ENCODE measurements at places on chromosomes 3 and 15.

- DNase-seq, result peak; percentile 57
Measured at GRCh38 chr3:5095886-5096285, 26.2 kb upstream of the ARL8B start.

GRCh38 chr3:159974-160373 is 36.6 kb upstream of the CHL1 start:
- DNase-seq, result peak; percentile 59

DNA sequence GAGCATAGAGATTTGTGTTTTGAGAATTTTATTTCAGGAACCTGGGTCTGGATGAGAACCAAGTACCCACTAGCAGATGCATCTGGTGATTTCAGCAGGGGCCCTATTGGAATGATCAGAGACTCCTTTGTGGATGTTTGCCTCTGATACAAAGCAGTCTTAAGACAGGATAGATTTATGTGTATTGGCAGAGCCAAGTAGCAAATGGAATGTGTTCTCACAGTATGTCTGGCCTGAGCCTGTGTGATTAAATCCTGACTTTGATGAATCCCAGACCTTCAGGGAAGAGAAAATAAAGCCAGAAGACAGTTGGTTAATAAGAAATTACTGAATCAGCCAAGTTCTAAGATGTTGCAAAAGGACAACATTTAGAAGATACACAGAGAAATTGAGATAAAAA is 755.5 kb upstream of the SEMA6D start:
- no peak for DNase-seq

- no peak for DNase-seq
Measured at GRCh38 chr3:70861234-70861633, 548.8 kb upstream of the MDFIC2 start.

DNA sequence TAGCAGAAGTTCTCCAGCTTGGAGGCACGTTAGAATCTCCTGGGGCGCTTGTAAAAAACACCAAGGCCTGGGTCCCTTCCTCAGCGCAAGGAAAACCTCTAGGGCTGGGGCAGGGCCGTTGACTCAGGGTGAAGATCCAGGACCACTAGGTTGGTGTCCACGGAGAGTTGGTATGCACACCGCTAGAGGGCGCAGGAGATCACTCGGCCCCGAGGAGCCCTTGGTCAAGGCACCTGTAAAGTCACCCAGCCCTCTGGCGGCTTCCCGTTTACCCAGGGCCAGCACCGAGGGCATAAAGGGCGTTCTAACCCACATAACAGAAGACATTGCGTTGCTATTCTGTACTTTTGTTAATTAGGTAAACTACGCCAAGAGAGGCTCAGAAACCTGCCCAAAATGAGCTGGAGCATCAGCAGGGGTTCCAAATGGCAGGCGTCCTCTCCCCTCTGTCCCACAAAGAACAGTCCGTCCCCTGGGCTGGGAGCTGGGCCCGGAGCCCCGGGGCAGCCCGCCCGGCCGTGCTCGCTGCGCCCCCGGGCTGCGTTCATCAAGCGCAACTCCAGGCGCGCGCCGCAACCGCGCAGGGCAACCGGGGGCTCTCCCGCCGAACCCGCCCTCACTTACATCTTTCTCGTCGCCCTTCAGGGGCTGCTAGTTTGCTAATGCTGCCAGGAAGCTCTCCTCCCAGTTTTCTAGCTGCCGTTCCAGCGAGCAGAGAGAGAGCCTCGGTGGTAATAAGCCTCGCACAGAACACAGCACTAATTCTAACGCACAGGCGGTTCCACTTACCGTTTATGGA is 332.1 kb downstream of the ARRDC4 start:
- peak; percentile 73 for DNase-seq

GRCh38 chr15:28286031-28286430 is 35.9 kb downstream of the HERC2 start:
- no peak for DNase-seq

DNA sequence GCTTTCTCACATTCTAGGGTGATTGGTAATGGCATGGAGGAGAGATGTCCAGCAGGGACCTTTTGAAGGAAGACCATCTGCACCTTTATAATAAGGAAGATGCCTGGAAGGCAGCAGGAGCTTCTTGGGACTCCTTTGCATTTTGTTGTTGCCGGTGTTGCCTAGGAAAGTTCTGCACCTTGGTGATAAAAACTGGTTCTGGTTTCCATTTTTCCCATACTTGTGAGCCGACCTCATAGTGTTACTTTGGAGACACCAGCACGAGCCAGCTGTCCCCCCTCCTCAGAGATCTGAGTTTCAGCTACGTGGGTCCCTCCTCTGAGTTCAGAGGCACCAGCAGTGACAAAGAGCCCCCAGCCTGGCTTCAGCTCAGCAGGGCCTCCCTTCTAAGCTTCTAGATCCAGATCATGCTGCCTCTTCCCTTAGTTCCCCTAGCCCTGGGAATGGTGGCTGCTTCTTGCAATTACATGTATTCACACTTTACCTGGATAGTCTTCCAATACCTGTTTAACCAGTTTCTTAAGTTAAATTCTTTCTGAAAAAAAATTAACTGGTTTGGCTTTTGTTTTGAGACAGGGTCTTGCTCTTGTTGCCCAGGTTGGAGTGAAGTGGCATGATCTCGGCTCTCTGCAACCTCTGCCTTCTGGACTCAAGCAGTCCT is 18.0 kb upstream of the FSTL1 start:
- DNase-seq, result no peak

DNA sequence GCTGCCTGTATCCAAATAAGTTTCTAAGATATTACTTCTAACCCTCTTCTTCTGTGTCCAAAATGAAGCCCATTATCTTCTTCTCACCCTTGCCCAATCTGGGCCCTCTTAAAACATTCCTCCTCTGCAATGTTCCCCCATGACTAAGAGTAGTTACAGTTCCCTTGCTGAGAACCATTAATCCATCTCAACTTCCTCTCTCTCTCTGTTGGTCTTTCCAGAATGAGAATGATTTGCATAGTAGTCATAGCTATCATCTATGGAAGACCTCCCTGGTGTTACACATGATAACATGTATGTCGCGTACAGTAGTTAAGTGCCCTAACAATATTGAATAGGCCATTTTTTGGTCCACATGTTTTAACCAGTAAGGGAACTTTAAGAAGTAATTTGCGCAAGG is 177.9 kb downstream of the ANXA2 start:
- DNase-seq, result no peak

DNA sequence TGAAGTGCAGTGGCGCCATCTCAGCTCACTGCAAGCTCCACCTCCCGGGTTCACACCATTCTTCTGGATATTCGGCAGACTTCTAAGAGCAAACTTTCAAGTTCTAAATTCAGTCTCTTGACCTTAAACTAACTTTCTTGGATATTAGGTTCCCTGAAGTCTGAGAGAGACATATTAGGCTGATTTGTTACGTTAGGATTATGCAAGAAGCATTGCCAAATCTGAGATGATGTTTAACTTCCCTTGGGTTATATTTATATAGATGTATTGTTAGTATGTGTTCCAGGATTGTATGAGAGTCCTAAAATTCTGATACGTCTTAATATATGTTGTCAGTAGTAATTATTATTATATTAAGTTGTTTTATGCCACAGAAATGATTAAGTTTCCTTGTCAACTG is 80.1 kb downstream of the SLC6A1 start:
- no peak for DNase-seq

GRCh38 chr15:45331972-45332371 is 46.4 kb downstream of the GATM start:
- no peak for DNase-seq
